ENCODE measurements at places on chromosomes 13 and 19.

GRCh38 chr19:45767881-45768654 lies 984 bp downstream of the SIX5 start:
- no peak for DNase-seq

DNA sequence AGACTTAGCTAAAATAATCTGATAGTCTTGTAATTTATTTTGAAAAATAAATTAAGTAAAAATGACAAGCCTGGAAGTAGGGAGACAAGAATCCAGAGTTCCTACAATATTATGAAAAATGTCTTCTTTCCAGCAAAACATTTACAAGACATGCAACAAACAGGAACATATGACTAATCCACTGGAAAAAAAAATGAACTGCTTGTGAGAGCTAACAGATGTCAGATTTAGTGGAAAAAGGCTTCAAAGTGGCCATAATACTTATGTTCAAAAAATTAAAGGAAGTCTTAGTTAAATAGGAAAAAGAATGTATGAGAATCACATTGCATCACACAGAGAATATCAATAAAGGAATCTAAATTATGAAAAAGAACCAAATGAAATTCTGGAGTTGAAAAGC lies 2082.0 kb upstream of the PCDH20 start:
- no peak for DNase-seq

DNA sequence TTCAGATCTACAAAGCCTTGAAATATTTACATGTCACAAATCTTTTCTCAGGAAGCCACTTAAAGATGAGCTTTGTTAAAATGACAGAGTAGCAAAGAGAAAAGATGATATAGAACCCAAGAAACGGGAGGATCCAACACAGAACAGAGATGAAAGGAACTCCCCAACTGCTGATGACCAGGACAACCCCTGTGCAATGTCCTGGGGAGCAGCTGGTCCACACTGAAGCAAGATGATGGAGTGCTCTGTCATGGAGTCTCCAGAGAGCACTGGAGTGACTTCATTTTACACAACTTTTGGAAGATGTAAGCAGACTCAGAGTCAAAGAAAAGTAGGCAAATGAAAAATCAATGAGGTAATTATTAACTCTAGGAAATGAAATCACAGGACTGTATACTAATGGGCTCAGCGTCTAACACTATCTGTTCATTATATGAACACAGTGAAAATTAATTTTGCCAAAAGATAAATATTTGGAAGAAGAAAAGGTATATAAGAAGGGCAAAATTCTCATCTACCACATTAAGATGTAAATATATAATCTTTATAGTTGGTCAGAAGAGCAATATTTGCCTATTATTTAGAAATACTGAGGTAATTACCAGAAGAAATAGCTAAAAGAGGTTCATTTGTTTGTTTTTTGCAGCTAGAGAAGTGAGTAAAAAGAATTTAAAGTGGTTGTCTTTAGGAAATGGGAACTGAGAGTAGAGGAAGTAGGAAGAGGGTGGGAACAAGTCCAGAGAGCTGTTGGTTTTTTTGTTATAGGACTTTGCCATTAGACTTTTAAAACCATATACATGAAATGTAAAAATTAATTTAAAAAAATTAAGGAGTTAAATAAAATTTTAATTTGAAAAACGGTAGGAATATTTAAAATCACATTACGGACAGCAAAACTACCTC lies 30.5 kb downstream of the MTRF1 start:
- no peak for DNase-seq

DNA sequence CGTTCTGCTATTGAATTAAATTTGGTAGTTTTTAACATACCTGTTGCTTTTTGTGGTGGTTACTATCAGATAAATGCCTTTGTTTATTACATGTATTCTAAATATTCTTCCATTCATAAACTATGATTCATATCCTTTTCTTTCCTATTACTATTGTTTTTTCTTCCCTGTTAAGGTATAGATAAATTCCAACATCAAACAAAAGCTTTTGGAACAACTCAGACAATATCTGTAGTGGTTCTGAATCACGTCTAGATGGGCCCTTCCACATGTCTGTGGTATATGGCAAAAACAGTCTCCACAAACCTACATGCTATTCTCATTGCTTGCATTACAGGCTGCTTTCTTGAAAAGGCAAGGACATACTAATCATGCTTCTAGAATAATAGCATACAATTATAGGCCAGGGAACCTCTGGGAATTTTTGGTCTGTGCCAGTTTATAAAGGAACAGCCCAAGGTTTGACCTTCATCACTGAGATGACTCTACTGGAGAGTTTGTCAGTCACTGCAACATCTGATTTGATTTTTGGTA lies 6.4 kb downstream of the LRCH1 start:
- DNase-seq, result no peak

DNA sequence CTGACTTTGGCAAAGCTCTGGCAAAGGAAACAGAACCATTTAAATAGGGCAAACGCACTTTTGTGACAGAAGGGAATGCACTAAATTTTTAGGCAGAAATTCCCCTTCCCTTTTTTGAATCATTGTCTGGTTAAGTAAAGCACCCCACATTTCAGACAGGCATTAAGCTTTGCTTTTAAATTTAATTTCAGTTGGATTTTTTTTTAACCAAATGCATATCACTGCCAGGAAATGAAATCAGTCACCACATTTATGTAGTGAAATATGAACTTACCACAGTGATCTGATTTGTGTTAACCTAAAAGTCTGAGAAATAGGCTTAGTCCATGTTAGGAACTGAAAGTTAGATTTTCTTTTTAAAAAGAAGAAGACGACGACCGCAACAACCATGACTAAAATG lies 10.8 kb downstream of the GPR183 start:
- DNase-seq, result no peak
